ENCODE measurements at places on chromosomes 6 and 20.

- DNase-seq = no peak
Measured at GRCh38 chr20:51409192-51409880, 133.2 kb downstream of the NFATC2 start.

- DNase-seq = no peak
Measured at GRCh38 chr6:17305219-17306001, 24.2 kb downstream of the RBM24 start.

GRCh38 chr6:134724771-134725340, 225.0 kb downstream of the ALDH8A1 start:
- no peak for DNase-seq

DNA sequence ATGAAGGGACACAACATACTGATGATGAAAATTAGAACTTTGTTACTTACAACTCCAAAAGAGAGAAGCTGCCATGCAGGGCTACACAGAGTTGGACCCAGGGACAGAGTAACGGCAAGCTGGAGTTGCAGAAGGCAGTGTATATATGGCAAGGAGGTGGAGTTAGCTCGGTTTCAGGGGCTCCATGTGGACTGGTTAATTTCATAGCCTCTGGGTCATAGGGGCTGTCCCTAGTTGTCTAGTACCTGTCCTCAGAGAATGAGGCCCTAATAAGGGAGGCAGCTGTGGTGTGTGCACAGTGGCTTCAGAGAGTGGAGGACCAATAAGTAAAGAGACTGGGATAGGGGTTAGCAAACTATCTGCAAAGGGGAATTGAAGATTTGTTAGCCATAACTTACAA, 7.9 kb upstream of the ZSCAN12 start:
- no peak for DNase-seq

DNA sequence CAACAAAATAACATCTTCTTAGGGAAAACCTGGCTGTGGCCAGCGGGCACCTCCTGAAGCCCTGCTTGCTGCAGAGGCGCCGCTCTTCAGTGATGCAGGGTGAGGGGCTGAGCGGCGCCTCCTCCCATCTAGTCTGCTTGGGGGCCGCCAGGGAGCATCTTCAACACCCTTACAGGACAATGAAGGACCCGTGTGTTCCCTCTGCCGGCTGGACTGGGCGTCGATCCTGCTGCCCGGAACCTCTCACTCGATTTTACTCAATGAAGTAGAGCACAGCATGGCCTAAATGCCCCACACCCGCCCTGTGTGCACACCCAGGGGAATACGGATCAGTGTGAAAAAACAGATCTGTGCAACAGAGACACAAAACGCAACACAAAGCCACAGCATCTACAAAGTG, 28.5 kb upstream of the MPC1 start:
- no peak for DNase-seq

DNA sequence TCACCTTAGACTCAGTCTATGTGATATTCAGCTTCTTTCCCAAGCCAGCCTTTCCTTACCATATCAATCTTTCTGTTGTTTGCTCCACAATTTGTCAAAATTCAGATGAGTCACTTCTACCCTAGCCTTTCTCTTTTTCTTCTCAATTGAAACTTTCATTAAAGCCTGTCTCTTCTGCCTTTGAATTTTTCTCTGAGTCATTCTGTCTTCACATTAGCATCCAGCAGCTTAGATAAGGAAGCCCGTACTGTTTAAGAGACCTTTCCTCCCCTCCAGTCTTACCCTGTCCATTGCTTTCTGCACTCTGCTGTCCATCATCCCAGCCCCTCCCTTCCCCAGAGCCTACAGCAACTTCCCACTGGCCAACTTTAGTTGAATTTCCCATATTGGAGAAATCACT, 34.9 kb upstream of the RALGAPA2 start:
- DNase-seq = no peak

- no peak for DNase-seq
Measured at GRCh38 chr6:36384095-36384494, 3.4 kb downstream of the ETV7 start.

GRCh38 chr6:146851837-146852236, 253.1 kb downstream of the ADGB start:
- peak; percentile 0 for DNase-seq

Data from H54 (cell line).